ENCODE measurements at places on chromosomes 6 and 20.

- no peak for DNase-seq
Observed at GRCh38 chr6:45504947-45505346, 127.2 kb upstream of the SUPT3H start.

- no peak for DNase-seq
Observed at GRCh38 chr20:33442136-33443005, 1.2 kb downstream of the SNTA1 start.

DNA sequence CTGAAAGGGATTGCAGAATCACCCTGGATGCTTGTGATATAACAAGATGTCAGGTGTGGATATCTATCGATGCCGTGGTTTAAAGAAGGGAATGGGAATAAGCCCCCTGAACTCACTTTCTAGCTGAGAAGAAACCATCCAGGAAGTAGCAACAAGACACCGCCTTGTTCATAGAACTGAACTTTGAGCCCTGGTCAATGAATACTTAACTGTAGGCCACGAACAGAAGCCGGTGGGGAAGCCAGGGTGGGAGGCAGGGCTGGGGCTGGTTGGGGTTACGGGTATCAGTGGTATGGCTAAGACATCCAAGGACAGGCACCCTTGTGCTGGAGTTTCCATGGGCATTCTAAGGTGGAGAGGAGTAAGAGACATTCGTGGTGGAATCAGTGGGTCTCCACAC is 61.0 kb downstream of the UST start:
- DNase-seq, result no peak

- no peak for DNase-seq
Observed at GRCh38 chr6:150866991-150867501, 1.5 kb downstream of the MTHFD1L start.

DNA sequence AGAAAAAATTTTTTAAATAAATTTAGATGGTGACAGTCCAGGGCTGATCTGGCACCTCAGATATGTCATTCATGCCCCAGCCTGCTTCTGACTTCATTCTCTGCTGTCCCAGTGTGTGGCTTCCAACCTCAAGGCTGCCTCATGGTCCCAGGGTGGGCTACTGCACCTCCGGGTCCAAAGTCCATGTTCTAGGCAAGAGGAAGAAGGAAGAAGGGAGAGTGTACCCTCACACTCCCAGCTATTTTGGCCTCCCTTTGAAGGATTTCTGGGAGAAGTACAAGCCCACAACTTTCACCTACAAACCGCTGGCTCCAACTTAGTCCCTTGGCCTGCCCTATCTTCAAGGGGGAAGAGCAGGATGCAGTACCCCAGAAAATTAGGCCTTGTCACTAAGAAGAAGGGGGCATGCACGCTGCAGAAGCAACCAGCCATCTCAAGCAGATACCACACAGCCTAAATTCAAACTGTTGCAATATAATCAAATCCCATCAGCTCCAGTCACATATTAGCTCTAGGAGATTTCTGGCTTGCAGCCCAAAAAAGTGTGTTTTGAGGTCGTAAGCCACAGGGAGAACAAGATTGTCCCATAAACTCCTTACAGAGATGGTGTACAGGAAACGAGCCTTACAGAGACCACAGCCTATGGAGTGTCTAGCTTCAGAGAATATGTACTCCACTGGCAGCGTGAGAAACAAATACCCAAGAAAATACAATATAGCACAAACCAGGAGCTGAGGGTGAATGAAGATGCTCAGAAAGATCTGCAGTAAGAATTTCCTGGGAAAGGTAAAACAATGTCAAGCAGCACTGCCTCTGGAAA is 906 bp upstream of the BTN3A2 start:
- DNase-seq, result no peak

DNA sequence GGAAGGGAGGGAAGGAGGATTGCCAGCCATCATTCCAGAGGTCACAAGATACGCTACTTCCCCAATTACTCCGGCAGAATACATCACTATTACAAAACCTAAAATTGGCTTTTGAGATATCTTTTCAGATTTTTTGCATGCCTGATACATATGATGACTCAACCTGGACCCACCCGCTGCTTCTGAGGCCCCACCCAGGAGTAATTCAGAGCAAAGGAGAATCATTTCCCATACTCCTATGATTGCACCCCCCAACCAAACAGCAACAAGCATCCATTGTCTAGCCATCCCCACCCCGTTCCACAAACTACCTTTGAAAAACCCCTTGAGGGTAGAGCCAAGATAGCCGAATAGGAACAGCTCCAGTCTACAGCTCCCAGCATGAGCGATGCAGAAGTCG is 163.5 kb upstream of the GJE1 start:
- DNase-seq, result no peak

DNA sequence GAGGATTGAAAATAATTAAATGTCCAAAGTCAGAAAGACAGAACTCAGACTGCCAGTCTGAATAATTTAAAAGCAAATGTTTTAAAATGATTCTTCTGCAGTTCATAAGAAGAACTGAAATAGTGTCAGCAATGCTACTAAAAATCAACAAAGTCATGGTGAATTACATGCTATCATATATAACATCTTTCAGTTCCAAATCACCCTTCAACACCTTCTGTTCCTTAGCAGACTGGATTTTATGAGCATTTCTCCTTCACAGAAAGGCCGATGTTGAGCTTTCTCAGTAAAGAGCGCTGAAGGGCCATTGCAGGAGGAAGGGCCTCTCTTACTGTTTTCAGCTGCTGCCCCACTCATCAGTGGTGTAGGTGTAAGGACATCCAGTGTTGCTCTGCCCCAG is 63.3 kb downstream of the AIG1 start:
- DNase-seq, result no peak

GRCh38 chr6:148892247-148892646 is 145.4 kb downstream of the UST start:
- DNase-seq, result no peak

DNA sequence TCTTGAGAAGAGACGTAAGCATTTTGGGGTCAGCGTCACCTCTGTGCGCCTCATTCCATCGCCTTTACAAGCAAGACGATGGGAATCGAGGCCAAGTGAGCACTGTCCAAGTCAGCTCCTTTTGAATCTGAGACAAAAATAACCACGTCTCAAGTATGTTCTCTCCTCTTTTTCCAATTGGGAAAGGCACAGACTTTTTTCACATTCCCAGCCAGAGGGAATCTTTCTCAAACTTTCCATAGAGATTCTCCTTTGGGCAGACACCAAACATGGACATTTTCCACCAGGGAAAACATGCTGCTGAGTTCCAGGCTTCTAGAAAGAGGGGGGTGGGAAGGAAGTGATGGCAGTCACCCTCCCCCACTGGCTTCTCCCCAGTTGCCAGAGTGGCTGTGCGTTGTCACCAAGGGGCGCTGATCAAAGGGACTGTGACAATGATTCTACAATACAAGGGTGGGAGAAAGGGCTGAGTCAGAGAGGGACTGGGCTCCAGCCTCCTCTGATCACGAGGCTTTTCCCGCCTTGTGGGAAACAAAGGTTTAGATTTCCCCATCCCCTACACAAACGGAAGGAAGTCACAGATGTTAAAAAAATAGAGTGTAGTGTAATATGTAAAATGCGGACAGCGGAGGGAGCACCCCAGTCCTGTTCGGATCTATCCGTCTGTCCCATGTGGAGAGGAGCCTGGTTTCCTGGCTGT is 281.9 kb upstream of the RNF24 start:
- DNase-seq, result peak; percentile 33

DNA sequence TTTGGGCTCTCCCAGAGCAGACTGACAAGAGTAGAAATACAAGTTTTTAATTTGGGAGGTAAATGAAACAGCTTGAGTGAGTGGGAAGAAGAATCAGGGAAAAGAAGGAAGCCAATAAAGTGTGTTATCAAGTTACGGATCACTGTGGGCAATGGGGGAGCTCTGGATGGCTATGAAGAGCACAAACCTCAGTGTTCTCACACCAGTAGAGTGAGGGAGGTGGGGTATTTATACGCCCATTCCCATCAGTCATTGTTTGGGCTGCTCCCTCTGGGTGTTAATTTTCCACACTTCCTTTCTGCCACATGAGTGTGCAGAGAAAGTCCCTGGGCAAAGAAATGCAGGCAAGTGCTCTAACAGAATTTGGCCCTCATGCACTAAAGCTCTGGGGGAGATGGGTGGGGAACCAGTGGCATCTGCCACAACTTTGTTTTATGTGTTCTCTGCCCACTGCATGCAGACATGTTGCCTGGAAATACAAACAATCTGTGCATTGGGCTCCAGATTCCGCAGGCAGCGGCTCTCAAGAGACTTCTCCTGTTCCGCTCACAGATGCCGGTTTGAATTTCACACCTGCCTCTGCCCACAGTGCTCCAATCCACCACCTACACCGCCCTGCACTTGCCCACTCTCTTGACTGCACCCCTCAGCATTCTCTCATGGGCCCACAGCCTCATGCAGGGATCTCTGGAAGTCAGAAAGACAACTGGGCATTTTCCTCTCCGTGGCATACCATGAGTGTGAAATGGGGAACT is 211.1 kb upstream of the RNF24 start:
- no peak for DNase-seq

- DNase-seq, result no peak
Observed at GRCh38 chr6:82072121-82072521, 175.4 kb downstream of the IBTK start.

DNA sequence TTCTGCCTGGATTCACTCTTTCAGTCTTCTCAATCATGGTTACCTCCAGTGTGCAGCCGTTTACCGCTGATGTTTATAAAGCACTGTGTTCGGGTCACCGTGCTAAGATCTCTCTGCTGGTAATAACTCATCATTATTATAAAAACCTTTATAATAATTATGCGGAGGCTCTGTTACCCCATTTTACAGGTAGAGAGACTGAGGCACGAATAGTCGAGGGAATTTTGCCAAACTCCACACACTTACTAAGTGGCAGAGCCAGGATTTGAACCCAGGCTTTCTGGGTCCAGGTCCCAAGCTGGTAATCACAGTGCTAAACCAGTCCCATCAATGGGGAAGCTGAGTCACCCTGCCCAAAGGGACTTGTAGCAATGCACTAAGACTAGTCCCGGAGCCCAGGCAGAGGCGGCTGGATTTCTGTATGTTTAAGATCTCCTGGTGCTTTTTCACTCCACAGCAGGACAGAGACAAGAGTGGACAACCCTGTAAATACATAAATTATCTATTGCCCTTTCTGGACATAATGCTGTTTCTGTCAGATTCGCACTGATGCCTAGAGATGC is 48.1 kb downstream of the SYNJ2 start:
- DNase-seq, result peak; percentile 78

DNA sequence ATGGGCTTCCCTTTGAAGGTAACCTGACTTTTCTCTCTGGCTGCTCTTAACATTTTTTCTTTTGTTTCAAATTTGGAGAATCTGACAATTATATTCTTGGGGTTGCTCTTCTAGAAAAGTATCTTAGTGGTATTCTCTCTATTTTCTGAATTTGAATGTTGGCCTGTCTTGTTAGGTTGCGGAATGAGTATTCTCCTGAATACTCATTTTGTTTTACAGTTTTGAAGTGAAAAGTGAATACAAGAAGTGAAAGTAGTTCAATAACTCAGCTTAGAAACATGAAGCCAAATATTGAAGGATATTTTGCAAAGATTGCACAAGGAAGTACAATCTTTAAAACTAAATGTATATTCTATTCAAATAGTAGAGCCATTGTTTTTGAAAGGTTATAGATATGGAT is 120.2 kb upstream of the MAP3K4 start:
- DNase-seq, result no peak

GRCh38 chr6:136486357-136486756 is 63.9 kb downstream of the MAP7 start:
- no peak for DNase-seq

DNA sequence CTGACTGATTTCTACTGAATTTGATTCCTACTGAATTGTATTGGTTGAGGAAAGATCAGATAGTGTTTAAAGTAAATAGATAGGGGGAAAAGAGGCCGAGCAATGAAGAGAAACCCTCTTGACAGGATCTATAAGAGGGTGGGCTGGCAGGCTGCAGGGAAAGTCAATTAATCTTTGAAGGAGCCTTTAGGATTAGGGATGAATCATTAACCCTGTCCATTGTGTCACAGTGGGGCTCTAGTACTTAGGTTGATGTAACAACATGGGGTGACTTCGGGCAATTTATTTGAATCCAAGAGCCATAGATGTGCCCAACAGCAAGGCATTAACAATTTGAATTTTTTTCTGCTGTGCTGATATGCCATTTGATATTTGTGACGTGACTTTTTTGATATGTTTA is 7.5 kb downstream of the RFX6 start:
- no peak for DNase-seq

- no peak for DNase-seq
Observed at GRCh38 chr6:156852147-156852857, 75.1 kb downstream of the ARID1B start.

DNA sequence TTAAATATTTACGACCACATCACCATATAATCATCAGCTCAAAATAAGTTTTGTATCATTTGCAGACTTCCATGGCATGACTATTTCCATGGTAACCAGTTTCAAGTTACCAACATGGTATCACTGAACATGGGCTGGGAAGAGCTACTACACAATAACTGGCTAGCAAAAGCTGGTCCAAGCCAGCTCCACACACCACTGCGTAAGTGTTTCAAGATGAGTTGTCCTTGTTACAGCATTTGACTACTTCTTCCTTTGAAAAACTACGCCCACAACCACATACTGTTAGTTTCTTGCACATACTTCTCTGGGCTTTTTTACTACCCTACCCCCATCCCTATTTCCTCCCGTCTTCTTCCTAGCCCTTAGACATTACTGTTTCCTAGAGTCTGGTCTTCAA is 8.5 kb downstream of the CD164 start:
- peak; percentile 59 for DNase-seq

DNA sequence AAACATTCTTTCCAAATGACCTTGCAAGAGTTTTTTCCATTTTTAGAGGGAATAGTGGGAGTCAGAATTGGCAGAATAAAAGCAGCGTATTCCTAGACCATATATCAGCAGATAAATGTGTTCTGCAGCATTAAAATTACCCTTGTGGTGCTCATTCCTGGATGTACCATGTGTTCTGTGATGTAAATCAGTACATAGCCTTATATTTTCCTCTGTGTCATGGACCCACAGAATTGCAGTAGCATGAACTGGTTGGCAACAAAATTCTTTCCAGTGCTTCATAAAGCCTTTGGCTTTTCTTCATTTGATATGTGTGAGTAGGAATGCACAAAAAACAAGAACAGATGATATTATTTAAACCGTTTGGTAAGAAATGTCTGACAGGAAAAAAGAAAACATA is 32.5 kb downstream of the ANKEF1 start:
- no peak for DNase-seq

GRCh38 chr6:112139052-112139451 is 51.7 kb downstream of the FAM229B start:
- DNase-seq, result no peak

DNA sequence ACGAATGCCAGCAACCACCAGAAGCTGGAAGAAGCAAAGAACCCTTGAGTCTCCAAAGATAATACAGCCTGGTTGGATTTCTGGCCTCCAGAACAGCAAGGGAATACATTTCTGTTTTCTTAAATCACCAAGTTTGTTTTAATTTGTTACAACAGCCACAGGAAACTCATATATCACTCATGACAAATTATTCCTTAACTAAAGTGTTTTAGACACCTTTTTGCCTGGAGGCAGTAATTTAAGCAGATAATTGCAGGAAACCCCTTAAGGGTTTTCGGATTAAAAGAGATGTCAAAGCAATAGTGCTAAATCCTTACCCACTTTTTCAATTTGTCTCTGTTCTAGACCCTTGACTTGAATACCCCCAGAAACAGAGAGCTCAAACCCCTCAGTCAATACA is 1050.0 kb downstream of the EPHA7 start:
- no peak for DNase-seq

GRCh38 chr6:154039231-154039842 is at the start of gene OPRM1:
OPRM1 (plus strand) TSS chr6:154039240; CDS start chr6:154039545, 305 bp downstream.
- DNase-seq, result no peak

GRCh38 chr6:158287047-158287446 is 25.2 kb upstream of the TULP4 start:
- DNase-seq, result no peak

- DNase-seq, result no peak
Observed at GRCh38 chr20:63848003-63848911, 13.0 kb upstream of the ABHD16B start.

All from CD14-positive monocyte (primary cell).